ENCODE measurements at places on chromosomes 6 and 20.

DNA sequence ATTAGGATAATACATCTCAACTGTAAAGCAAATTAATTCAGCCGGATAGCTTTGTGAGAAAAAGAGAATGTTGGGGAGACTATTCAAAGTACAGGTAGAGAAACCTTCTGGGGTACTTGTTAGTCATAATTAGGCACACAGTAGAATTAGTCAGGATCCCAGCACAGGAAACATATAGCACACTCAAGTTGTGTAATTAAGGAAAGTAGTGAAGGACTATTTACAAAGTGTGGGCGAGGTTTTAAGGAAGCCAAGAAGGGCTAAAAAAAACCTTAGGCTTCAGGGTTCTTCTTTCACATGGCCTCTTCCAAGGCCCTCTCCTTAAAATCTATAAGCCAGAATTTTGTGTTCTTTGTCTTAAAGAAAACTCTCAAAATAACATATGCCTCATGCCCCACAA is 126.7 kb downstream of the RTN4IP1 start:
- DNase-seq, result no peak

DNA sequence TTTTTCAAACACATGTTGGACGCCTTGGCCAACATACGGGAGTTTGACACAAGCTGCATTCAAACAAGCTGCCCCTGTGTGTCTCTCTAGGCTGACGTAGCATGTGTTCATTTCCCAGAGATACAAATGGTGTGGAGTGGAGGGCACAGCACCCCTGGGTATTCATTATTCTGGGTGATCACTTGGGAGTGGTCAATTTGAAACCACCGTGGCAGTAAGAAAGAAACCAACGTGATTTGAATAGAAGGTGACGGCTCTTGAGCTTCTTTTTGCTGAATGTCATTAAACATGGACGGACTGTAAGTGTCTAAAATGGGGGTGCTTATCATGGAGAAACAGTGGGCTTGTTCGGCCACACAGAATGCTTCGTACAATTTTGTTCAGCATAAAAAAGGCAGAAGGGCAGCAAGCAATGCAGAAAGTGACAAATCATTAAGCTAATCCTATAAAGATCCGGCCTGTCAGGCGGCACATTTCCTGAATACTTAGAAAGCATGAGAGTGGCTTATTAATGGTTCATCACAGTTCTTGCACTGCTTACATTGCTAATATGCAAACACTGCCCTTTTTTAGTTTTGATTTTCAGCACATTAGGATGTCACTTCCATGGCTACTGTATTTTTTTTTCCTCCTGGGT is 1261.9 kb upstream of the CITED2 start:
- DNase-seq, result no peak

GRCh38 chr6:11277275-11278206 is 45.1 kb upstream of the NEDD9 start:
- no peak for DNase-seq

DNA sequence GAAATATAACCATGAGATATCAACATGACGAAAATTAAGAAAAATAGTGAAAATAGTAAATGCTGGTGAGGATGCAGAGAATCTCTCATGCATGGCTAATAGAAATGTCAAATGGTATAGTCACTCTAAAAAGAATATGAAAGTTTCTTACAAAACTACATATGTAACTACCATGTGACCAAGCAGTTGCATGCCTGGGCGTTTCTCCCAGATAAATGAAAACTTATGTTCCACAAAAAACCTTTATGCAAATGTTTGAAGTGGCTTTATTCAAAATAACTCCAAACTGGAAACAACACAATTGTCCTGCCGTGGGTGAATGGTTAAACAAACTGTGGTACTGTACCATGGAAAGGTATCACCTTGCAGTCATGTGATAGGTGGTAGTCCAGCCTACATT is 112.4 kb downstream of the HDGFL1 start:
- DNase-seq, result no peak

Data from NCI-H748 treated with DMSO at 0.1 percent for 48 hours (cell line).